Muscle of leg (tissue), 16 donors: ENCODE measurements at places on chromosomes 4 and X. TPM values are rescaled to one million over a fixed set of nuclear protein-coding genes. Genes with fewer than 3 reads are reported as not detected.
A peak's percentile ranks its signal among the peaks of the same experiment; 100 is the strongest.

SFRP2 gene
- total RNA-seq, result 51.2 TPM

DNA sequence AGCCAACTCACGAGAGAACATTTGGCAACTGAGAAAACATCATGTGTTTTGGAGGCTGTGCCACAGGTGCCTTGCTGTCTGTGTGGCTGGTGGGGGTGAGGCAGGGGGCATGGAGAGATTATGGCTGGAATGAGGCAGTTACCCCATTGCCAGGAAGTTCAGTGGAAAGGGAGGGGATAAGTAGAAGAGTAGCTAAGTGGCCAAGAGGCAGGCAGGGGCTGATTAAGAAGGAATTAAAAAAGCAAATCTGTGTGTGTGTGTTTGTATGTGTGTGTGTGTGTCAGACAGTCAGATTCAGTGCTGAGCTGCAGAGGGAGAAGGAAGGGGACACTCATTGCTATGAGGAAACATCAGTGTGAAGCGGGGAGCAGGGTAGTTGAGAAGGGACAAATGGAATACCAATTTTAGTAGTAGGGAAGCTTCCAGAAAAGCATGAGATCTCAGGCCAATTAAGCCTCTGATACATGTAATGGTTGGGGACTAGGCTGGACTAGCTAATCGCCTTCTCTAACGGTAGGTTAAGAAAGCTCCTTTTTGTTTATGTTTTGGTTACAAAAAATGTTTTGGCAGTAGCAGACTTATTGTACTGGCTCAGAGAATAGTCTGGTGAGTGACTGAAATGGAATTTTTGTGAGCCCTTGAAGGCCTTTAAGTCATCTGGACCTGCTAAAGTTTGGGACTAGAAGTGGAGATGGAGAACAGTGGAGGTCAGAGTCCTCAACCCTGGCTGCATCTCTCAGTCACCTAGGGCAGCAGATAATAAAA, 18.5 kb downstream of the TMEM164 start:
- peak overlapping the region; percentile 20 for H3K27ac ChIP-seq
- H3K4me1 ChIP-seq, result peaks cover 16% of the 10 kb centered on the region
- peaks cover 23% of the 10 kb centered on the region for H3K27me3 ChIP-seq
- DNase-seq, result peak; percentile 25
- H3K36me3 ChIP-seq, result peaks cover 5% of the 10 kb centered on the region
- no peak overlapping the region for H3K4me3 ChIP-seq

- H3K4me3 ChIP-seq, result no peak overlapping the region
- H3K27ac ChIP-seq, result no peak overlapping the region
- H3K4me1 ChIP-seq, result no peaks in the 10 kb centered on the region
- peaks cover 9% of the 10 kb centered on the region for H3K27me3 ChIP-seq
- DNase-seq, result no peak
- no peaks in the 10 kb centered on the region for H3K36me3 ChIP-seq
Observed at GRCh38 chrX:51456246-51456645, 40.1 kb downstream of the NUDT11 start.

GRCh38 chr4:159298502-159298901, 195.6 kb downstream of the RAPGEF2 start:
- no peaks in the 10 kb centered on the region for H3K27me3 ChIP-seq
- no peaks in the 10 kb centered on the region for H3K36me3 ChIP-seq
- peak; percentile 7 for DNase-seq
- no peak overlapping the region for H3K4me3 ChIP-seq
- H3K27ac ChIP-seq, result no peak overlapping the region
- H3K4me1 ChIP-seq, result no peaks in the 10 kb centered on the region

GRCh38 chr4:150682126-150682525, 100.2 kb downstream of the MAB21L2 start:
- H3K4me3 ChIP-seq, result no peak overlapping the region
- no peak for DNase-seq
- H3K27ac ChIP-seq, result no peak overlapping the region
- no peaks in the 10 kb centered on the region for H3K4me1 ChIP-seq
- no peaks in the 10 kb centered on the region for H3K36me3 ChIP-seq
- no peaks in the 10 kb centered on the region for H3K27me3 ChIP-seq
